ENCODE measurements at places on chromosomes 2 and 18.

DNA sequence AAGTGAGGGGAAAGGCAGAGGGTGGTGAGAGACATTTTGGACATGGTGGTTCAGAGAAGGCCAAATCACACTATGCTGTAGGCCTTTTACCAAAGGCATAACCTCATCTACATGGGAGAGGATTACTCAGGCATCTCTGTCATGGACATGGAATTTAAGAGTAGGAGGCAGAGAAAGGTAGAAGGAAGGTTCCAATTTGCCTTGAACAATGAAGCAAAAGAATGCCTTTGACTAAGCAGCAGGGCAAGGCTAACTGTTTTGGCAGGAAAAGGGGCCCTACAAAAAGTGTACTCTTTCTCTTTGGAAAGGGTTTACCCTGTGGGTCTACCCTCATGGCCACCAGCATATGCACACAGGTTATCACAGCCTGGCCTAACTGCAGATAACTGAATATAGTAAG lies 45.6 kb upstream of the RNU4ATAC start:
- no peak for DNase-seq

DNA sequence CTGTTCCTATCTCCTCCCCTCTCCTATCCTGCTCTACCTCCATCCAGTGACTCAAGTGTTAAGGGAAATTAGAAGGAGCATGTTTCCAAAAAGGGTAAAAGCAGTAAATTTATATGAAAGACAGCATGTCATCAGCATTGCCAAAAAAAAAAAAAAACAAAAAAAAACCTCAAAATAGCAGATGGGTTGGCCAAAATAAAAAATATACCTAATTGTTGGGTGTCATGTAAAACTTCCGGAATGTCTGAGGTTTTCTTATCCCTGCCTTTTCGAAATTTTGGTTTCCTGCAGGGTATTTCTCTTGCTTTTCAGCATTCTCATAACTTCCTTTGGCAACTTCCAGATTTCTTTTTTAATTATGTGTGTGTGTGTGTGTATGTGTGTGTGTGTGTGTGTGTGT lies 241.6 kb upstream of the FN1 start:
- no peak for DNase-seq

- DNase-seq = no peak
These were observed 2.9 kb upstream of the WDR7 start for GRCh38 chr18:56647951-56648893.

GRCh38 chr2:45577441-45577840 lies 33.6 kb downstream of the SRBD1 start:
- DNase-seq = no peak

DNA sequence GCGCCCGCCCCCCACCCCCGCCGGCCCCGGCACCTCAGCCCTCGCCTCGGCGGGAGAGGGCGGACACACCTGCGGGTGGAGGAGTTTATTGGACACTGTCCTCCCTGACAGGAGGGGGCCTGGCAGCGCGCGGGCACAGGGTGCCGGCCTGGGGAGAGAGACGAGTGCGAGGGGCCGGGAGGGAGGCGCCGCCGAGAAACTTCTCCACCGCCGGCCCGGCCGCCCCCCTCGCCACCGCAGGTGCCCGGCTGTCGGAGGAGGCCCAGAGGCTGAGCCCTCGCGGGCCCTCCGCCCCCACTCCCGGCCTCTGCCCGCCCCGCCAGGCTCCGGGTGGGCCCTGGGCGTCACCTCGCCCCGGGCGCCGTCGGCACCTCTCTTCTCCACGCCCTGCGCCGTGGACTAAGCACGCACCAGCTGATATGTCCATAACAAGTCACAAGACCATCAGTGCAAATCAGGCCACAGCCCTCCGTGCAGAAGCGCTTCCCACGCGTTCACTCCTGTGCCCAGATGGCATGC lies 311.3 kb downstream of the CELF4 start:
- no peak for DNase-seq

DNA sequence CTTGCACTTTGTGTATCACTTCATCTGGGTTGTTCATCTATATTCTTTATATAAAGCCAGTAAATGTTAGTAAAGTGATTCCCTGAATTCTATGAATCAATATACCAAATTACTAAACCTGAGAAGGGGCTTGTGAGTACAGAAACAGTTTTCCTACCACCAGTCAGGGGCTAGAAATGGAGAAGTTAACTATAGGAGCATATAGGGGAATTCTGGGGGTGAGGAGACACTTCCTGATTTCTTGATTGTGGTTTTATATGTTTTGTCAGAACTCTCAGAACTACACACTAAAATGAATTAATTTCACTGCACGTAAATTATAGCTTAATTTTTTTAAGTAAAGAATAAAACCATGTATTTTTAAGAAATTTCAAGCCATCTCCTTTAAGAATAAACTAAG lies 93.7 kb downstream of the SESTD1 start:
- DNase-seq = no peak

DNA sequence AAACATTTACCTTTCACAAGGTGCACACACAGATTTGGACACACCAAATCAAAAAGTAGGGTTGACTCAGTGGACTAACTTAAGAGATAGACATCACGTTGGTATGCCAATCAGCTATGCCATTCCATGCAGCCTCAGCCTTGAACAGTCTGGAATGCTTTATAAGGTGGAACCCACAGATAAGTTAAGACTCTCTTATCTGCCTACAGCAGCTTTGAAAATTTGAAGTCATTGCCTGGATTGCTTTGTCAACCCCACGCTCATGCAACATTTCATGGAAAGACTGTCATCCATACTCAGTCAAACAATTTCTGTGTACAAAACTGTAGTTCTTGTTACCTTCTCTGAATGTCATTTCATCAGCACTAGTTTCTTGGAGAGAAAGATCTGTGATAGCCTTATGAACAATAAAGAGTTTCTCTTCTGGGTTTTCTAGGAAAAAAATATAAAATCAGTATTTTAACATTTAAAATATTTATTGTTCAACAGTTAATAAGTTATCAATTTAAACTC lies 1.2 kb downstream of the ERMN start:
- DNase-seq = no peak

DNA sequence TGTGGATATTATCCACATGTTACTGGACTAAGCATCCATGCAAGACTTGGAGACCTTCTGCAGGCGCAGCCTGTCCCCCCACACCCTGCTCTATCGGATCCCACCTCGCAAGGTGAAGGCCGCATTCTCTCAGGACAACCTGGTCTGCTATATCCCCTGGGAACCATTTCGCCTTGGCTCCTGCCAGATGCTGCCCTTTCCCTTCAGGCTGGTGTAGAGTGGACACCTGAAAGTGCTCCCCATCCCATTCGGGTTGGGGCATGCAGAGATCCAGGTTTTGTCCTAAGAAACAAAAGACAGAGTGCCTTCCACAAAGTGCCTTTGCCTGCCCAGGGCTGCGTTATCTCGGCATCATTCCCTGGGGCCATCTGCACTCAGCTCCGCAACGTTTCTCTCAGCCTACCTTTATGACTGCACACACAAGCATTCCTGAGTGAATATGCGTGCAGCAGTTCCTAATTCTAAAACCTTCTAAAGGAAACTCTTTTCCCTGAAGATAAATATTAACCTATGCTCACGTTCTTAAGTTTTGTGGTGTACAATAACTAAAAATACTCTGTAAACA lies 20.5 kb downstream of the FHL2 start:
- DNase-seq = no peak

- no peak for DNase-seq
These were observed 251.4 kb downstream of the ATAD2B start for GRCh38 chr2:23675506-23675905.

DNA sequence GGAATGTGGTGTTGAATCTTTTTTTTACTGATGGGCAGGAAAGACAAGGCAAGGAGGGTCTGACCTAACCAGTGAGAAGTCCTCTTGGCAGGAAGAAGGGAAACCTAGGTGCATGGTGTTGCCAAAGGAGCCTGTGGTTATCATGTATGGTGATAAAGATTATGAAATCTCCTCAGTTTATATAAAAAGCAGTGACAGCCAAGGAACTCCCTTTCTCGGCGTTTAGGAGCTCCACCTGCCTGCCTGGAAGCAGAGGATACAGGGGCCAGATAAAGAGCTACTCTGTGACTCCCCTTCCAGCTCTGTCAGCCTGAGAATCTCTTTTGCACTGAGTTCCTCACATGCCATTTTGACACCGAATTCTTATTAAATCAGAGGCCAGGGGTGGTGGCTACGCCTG lies 26.1 kb downstream of the COLEC12 start:
- no peak for DNase-seq

DNA sequence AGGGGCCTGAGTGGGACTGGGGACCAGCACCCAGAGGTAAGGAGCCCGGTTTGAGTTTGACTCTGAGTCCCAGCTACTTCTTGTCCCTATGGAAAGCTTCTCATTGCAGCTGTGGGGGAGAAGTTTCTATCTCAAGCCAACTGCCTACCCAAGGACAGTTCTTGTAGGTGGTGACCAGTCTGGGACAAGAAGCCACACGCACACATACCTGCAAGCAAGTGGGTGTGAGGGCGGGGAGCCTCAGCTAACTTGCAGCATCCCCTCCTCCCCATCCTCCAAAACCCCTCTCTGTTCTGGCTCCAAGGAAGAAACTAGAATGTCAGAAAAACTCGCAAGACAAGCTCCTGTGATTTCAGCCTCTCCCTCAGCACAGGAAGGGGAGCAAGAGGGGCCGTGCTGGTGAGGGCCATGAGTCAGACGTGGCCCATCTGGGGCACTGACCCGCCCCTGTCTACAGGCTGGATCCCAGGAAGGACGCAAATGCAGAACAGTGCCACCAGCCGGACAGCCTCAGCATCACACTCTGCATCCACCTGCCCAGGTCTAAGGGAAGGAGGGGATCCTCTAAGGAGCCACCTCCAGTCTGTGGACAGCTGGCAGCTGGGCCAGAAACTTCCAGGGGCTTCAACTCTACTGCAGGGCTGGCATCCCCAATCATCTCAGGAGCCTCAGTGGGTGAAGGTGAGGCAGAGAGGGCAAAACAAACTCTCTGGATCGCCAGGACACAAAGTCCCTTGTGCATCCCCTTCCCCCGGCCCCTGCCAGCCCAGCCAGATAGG lies 103.4 kb downstream of the TNS1 start:
- no peak for DNase-seq

GRCh38 chr2:236959036-236959435 lies 126.7 kb upstream of the COPS8 start:
- no peak for DNase-seq

- no peak for DNase-seq
These were observed 45.6 kb downstream of the PAIP2B start for GRCh38 chr2:71181316-71181715.

- DNase-seq = no peak
These were observed 5.0 kb downstream of the HRH4 start for GRCh38 chr18:24465486-24465885.
